ENCODE measurements at places on chromosomes 4 and X.

GRCh38 chr4:80042821-80043220 lies 30.2 kb downstream of the ANTXR2 start:
- no peak for DNase-seq

DNA sequence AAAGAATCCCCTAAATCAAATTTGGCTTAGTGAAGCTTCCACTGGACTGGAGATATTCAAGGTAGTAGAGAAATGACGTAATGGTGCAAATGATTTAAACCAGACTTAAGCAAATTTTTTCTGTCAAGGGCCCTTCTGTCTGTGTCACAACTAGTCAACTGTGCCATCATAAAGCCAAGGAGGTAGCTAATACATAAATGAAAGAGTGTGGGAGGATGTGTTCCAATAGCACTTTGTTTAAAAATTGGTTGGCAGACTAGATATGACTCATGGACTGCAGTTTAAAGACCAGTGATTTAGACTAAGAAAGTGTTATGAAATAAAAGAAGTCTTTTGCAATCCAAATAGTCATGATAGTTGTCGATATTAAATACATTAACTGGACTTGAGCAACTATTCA lies 24.3 kb upstream of the TEX13C start:
- DNase-seq = no peak

DNA sequence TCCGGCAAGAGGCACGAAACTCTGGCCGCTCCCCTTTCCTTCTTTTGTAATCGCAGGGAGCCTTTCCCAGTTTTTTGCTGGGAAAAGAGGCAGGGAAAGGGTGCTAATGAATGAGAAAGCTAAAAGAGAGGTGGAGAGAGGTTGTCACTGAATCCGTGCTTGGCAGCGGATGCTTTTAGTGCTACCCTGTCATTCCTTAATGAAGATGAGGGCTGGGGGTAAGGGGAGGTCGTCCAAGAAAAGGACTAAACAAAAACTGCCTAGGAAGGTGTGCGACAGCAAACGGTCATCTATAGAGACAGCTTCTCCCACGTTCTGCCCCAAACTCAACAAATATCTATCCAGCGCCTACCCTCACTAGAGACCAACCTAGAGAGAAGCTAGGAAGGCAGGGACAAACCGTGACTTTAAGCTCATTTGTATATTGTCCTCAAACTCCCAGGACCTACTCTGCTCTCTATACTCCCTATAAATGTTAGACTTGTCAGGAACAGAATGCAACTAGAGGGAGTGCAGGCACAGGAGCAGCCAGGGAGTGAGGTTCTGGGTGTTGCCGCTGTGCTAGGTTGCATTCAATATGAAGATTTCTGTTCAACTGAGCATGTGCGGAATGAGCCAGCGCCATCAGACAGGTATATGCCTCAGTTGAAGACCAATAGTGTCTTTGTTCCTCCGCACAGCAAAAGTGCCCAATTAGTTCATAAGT lies 777 bp upstream of the CASK start:
- DNase-seq = no peak

DNA sequence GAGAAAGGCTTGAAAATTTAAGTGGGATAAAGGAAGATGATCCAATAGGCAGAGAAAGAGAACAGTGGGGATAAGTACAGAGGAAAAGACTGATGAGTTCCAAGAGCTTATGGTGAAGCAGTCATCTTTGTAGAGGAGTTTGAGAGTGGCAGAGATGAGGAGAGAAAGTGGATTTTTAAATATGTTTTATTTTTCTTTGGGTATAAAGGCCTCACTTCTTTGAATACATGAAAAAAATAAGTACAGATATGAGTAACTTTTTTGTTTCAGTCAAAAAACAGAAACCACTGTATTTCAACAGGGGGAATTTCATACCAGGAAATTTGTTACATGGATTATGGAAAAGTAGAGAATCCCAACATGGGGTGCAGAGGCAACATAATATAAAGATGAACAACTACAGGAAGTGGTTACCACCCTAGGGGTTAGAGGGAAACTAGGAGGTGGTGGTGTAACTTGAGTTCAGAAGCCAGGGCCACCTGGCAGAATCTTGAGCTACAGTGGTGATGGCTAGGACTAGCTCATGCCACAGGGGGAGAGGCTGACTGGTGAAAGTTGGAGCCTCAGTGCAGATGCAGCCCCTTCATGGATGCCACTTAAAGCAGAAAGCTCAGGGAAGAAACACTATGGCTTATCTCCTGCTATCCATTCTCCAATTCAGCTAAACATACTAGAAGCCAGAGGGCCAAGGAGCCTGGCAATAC lies 3.4 kb upstream of the CYBB start:
- no peak for DNase-seq

DNA sequence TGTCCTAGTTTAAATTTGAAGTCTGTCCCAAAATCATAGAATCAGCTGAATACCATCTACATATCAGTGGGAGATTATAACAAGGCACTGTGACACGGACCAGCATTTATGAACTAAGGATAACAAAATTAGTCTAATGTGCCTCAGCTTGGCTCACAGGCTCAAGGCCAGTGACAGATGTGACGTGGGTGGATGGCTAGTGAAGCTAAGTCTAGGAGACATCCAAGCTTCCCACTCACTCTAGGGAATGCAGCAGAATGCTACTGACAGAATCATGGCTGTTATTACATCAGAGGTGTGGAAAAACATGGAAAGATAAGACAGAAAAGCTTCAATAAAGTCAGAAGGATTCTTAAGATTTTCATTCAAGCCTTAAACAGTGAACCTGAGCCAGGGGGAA lies 329.9 kb downstream of the NAF1 start:
- no peak for DNase-seq

GRCh38 chr4:38091636-38092035 lies 131.4 kb downstream of the PTTG2 start:
- DNase-seq = no peak

Data from right forelimb (tissue), 1 donor.